Spinal cord (tissue), 10 donors: ENCODE measurements at places on chromosomes 6 and 20. TPM values are rescaled to one million over a fixed set of nuclear protein-coding genes. Genes with fewer than 3 reads are reported as not detected.

The EPPIN gene
- total RNA-seq, result 0.17 TPM

The ZSCAN23 gene
- 9.1 TPM for total RNA-seq

The MBOAT1 gene
- total RNA-seq, result 18.5 TPM

The PREX1 gene
- total RNA-seq, result 46.7 TPM

The SOX12 gene
- total RNA-seq, result 4.3 TPM

The MTG2 gene
- total RNA-seq, result 12.6 TPM

The FKBP5 gene
- total RNA-seq, result 9.8 TPM

The GRM1 gene
- total RNA-seq, result 3.3 TPM

The OPN5 gene
- not detected for total RNA-seq

DNA sequence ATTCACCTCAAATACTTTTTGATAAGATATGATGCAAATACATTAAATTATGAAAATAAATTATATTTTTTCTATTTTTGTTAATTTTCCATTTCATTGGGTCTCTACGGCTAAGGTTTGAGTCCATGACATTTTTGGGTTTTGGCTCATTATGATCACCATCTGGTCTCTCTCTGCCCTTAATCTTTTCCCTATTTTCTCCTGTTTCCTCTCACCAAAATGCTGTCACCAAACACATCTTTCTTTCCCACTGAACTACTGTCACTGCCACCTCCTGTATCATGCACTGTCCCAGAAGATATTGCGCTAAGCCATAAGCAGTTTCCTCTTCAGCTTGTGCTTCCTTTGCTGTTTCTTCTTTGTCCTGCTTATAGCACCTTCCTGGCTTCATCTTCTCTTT is 42.0 kb upstream of the OGFRL1 start:
- no peak for DNase-seq

DNA sequence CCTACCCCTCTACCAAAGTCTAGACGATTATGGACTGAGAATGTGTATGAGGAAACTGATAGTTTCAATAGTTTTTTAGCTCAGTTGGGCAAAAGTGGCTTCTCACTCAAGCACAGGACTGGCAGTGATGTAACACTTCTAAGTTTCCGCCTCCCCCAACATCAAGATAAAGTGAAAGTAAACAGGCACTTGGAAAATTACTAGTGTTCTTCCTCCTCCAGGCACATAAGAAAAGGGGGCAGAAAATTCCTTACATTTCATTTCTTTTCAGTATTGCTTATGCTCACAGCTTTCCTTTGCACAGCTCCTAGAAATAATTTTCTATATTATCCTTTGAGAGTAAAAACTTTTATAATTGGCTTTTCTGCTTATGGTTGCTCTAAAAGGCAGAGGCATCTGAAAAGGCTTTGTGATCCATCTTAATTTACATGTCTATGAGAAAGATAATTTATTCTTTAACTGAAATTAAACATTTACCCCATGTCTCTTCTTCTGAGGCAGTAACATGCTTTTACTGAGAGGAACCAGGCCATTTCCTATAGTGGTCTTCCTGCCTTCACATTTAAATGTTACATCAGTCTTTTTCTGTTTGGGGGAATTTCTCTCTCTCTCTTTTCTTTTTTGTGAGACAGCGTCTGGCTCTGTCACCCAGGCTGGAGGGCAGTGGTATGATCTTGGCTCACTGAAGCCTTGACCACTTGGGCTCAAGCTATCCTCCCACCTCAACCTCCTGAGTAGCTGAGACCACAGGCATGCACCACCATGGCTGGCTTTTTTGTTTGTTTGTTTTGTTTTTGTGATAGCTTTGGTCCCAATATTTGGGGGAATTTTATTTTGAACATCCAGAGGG is 65.0 kb upstream of the EEF1A1 start:
- no peak for DNase-seq

- DNase-seq, result peak; percentile 32
Measured at GRCh38 chr6:43096451-43097097, 20.5 kb downstream of the PTK7 start.

- DNase-seq, result no peak
Measured at GRCh38 chr6:108118810-108119768, 44.5 kb upstream of the OSTM1 start.

GRCh38 chr20:21609221-21609620 is 95.4 kb upstream of the NKX2-2 start:
- DNase-seq, result no peak

GRCh38 chr6:117616391-117617209 is 14.3 kb upstream of the GOPC start:
- DNase-seq, result no peak

DNA sequence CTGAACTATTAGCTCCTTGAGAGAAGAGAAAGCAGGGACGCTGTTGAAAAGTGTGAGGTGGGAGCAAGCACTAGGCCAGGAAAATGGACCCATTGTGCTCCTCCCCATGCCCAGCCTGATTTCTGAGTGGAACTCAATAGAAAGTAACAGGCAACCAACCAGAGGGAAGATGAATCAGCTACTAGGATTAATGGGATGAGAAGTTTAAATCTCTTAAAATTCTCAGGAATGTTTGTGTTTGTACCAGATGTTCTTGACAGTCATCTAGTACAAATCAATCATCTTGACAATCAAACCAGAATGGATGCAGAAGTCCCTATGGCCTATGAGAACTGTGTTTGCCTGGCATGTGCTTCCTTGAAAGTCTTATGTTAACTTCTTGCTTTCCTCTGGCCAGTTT is 48.9 kb downstream of the HDDC2 start:
- no peak for DNase-seq

GRCh38 chr6:42404484-42404883 is 47.2 kb downstream of the TRERF1 start:
- no peak for DNase-seq

DNA sequence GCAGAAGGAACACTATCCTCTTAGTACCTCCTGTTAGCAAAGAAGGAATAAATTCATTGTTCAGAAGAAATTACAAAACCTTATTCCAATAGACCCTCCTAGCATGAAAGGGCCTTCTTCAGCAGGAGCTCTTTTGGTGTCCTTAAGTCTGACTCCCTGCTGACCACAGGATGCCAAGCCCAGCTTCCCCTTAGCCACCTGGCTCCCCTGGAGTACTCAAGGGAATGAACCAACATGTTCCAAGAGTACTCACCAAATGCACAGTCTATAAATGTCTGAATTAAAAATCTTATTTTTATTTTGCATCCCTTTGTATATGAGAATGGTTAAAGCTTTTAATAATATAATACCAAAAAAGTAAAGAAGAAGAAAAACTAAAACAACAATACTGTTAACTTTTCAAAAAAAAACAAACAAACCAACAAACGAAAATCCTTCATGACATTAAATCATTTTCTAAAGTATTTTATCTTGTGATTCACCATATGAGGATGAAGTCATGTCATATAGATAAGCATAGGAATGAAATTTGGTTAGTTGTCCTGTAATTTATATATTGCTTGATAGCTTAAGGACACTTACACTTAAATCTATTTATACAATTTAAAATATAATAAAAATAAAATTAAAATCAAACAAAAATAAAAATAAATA is 1355.1 kb downstream of the HACE1 start:
- DNase-seq, result no peak

DNA sequence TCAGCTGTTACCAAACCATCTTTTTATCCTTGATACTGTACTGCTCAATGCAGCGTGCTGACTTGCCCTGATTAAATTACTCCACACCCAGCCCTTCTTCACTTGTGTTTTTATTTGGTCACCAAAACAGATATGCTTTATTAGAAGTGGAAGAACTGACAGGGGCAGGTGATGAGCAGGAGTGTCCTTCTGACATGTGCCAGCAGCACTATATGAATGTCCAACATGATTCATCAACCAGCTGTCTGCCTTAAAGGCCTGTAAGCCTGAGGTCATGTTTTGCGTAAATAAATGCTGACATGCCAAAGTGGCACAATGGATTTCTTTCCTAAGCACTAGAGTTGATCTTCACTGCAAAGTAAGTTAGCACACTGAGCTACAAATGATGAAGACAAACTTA is 15.4 kb downstream of the POPDC3 start:
- DNase-seq, result no peak

GRCh38 chr6:9540534-9541126 is 874.2 kb downstream of the TFAP2A start:
- DNase-seq, result no peak

GRCh38 chr6:41787219-41787917 is at the start of gene TOMM6:
TOMM6 (plus strand) TSS chr6:41787694; CDS start chr6:41787698, 4 bp downstream.
- peak; percentile 98 for DNase-seq

GRCh38 chr20:34994509-34995131 is 39.0 kb downstream of the MYH7B start:
- no peak for DNase-seq

- DNase-seq, result no peak
Measured at GRCh38 chr20:38181971-38182370, 16.9 kb upstream of the TGM2 start.

DNA sequence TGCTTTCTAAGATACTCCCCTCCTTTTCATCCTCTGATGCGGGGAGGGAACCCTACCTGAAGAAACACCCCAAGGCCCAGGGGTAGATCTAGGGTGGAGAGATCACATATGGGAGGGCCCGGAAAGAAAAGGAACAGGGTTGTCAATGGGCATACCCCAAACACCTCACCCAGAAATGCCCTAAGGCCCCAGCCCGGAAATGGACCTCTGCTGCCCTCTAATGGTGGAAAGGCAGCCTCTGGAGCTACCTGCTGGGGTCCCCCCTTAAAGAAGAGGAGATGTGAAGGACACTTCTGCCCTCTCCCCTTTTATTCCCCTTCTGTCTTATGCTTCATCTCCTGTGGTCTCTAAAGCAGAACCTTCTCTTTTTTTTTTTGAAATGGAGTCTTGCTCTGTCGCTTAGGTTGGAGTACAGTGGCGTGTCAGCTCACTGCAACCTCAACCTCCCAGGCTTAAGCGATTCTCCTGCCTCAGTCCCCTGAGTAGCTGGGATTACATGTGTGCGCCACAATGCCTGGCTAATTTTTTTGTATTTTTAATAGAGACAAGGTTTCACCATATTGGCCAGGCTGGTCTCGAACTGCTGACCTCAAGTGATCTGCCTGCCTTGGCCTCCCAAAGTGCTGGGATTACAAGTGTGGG is 458 bp upstream of the ARMC12 start:
- peak; percentile 54 for DNase-seq

DNA sequence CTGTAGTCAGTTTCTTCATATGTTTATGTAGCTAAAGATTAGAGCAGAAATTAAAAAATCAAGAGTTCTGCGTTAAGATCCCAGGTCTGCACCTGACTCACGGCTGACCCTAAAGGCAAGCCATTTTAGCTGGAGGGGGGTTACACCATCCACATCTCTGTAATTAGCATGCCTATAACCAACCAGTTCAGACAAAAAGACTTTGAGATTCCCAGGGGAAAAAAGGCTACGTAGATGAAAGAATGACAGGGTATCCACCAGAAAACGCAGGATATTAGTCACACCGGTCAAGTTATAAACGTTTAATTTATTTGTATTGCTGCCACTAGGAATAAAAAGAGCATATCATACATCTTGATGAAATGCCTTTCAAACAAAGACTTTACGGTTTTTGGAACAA is 299.1 kb downstream of the FOXC1 start:
- no peak for DNase-seq

DNA sequence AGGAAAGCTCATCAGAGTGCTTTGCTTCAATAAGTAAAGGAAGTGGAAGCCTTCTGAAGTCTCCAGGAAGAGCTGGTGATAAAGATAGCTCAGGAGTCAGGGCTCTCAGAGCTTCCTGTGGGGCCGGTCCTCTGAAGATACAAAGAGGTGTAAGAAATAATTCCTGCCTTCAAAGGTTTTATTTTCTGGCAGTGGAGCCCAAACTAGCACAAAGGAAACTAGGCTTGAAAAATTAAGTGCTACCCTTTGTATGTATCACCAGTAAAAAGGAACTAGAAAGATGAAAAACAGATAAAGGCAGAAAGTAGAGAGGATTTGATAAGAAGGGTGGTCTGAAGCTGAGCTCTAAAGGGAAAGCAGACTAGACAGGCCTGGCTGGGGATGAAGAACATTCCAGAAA is 204.1 kb upstream of the SASH1 start:
- no peak for DNase-seq

GRCh38 chr20:58783511-58784011 is 67.1 kb downstream of the GNAS-AS1 start:
- DNase-seq, result peak; percentile 31

GRCh38 chr6:56739836-56740815 is 97.4 kb upstream of the DST start:
- DNase-seq, result no peak

- DNase-seq, result no peak
Measured at GRCh38 chr6:139713900-139714506, 339.6 kb upstream of the CITED2 start.

DNA sequence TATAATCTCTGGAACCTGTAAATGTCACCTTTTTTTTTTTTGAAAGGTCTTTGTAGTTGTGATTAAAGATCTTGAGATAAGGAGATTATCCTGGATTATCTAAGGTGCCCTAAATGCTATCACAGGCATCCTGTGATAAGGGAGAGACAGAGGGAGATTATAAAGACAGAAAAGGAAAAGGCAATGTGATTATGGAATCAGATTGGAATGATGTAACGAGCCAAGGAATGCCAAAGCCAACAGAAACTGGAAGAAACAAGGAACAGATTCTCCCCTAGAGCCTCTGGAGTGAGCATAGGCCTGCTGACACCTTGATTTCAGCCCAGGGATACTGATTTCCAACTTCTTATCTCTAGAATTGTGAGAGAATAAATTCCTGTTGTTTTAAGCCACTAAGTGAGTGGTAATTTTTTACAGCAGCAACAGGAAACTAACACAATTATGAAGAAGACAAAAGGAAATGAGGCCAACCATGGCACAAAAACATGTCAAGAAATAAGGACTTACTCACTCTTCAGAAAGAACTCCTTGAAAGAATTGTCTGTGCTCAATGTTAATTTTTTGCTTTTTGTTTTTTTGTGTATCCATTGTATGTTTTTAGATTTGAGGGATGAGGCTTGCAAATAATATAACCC is 82.7 kb downstream of the CFAP61 start:
- no peak for DNase-seq

- DNase-seq, result no peak
Measured at GRCh38 chr6:30795549-30796293, 51.4 kb upstream of the IER3 start.

DNA sequence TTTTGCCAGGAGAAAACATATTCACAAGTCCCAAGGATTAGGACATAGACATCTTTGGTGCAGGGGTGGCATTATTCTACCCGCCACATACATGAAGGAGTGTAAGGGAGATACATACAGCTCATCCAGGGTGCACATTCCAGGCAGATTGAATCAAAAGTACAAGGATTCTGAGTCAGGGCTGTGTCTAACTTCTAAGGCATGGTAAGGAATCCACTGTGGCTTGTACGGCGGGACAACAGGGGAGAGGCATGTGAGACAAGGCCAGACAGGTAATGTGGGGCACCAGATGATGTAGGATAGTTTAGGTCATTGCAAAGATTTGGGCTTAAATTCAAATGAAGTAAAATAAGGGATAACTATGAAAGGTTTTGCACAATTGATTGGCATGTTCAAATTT is 780.9 kb downstream of the C6orf118 start:
- no peak for DNase-seq
